ENCODE measurements at places on chromosomes 2 and 18.
A peak's percentile ranks its signal among the peaks of the same experiment; 100 is the strongest.

- no peak for DNase-seq
Measured at GRCh38 chr2:189485146-189485545, 43.9 kb downstream of the WDR75 start.

DNA sequence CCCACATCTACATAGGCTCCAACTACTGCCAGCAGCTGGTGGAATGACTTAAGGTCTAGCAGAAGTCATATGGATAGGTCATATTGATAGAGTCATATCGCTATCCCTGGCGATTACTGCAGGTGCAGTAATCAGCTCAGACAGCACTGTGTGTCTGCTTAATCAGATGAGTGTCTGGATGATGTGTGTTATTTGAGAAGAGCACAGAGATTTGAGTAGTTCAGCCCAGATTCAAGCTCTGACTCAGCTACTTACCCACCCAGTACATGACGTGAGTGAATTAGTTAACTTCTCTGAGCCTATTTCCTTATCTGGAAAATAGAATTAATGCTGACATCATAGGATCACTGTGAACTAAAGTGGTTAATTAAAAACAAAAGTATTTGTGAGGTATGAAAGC, 78.9 kb downstream of the EHD3 start:
- no peak for DNase-seq

DNA sequence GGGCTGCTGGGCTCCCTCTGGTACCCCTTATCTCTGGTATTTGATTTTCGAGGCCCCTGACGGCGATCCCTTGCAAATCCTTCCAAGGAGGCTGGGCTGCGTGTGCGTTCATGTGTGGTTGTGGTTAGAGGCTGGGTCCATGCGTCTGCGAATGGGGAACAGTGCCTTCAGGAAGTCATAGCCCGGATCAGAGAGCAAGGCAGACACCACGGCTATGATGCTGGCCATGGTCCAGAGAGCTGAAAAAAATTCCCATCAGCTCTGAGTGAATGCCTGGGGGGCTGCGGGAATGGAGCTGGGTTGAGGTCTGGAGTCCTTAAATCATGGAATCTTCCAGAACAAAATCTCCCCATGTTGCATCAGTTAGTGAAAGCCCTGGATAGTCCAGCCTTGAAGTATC, 145.5 kb downstream of the ACKR3 start:
- DNase-seq = no peak

GRCh38 chr18:68797871-68798270, at the start of gene CCDC102B:
Gene CCDC102B (plus strand): TSS chr18:68798080. CDS start chr18:68836764, 38,684 bp downstream.
- DNase-seq = no peak

DNA sequence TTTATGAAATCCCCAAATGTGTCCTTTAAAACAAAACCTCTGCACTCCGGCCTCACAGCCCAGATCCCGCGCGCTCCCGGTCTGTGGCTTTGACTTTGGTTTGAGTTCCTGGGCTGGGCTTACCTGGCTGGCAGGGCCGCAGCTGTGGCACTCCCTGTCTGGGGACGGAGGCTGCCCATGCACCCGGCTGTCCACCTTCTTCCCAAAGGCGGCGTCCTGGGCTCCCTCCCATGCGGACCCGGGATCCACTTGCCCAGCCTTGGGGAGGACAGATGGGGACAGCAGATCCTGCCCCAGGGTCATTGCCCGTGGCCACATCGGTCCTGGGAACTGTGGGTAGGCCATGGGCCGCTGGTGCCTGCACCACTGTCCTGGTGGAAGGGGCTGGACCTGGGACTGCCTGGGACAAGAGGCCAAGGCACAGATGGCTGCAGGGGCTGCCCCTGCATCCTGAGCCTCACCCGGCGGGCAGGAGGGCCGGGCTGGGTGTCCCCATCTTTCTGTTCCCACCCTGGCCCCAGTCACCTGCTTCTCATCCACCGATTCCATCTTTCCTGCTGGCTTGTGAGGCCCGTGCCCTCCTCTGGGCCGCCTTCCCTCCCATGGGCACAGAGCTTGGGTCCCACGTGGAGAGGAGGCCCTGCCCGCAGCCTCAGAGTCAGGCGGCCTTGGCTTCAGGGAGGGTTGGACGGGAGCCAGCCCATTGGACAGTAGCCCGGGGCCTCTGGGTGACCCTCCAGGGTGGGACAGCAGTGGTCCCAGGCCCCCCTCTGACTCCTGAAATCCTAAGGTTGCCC, 27.7 kb downstream of the NFATC1 start:
- no peak for DNase-seq

DNA sequence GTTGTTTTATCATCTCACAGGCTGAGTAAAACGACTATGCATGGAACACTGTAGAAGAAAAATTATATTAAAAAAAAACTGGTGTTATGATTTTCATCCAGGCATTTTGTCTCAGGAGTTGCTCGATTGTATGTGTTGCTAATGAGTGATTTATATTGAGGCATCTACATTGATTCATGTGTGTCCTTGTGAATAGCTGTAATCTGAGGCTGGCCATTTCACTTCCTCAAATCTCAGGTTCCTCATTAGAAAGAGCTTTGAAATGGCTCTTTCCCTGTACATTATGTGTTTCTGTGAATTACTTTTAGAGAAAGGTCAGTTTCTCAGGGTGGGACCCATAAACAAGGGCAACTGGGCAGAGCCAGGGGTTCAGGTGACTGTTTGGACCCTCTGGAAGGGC, 2.3 kb downstream of the IL18R1 start:
- peak; percentile 35 for DNase-seq

GRCh38 chr2:238376884-238377391, 49.8 kb upstream of the ASB1 start:
- no peak for DNase-seq

GRCh38 chr18:77100751-77101355, 31.7 kb downstream of the MBP start:
- no peak for DNase-seq

DNA sequence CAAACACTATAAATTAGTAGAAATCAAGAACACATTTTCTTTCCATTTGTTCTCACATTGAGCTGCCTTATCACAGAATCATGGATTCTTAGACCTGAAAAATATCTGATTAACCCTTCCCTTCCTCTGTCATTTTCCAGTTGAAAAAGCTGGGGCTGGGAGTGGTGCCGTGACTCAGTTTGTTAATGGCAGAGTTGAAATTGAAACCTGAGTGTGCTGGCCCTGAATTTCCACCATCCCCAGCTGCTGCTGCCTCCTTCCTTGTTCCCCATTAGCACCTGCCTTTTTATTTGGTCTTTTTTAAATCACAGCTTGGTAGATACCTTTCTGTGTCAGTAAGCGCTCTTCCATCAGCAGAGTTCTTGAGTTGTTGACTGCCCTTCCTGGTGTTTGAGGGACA, 10.6 kb downstream of the FARP2 start:
- DNase-seq = no peak

DNA sequence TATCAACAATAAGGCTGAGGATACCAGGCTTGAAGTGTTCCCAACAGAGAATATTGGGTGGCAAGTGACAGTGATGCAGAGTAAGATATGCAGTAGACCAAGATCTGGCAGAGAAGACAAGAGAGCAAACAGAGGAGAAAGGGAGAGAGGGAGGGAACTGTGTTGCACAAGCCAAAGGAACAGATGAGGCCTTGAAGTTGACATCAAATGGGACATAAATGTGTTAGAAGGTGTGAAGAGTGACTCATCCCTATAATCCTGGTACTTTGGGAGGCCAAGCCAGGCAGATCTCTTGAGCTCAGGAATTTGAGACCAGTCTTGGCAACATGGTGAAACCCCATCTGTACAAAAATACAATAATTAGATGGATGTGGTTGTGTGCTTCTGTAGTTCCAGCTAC, 342.9 kb downstream of the PARD3B start:
- no peak for DNase-seq

GRCh38 chr18:42689310-42689709, 426.2 kb downstream of the RIT2 start:
- no peak for DNase-seq

DNA sequence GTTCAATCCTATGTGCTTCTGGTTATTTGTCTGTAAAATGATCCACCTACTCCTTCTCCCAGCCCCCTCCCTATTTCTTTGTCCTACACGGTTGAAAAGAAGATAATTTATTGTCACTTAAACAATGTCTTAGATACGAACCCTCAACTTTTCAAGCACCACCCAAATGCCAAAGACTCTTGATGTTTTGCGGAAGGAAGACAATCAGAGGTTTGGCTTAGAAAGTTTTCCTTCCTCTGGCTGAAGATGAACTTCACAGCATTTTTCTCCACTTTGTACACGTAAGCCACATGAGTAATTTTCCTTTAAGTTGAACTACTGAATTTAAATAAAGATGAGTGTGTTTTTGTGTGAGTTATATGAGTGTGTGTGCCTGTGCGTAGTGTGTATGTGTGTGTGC, 25.5 kb upstream of the SLC8A1 start:
- DNase-seq = no peak

GRCh38 chr2:165435611-165436010, 33.9 kb upstream of the CSRNP3 start:
- no peak for DNase-seq

DNA sequence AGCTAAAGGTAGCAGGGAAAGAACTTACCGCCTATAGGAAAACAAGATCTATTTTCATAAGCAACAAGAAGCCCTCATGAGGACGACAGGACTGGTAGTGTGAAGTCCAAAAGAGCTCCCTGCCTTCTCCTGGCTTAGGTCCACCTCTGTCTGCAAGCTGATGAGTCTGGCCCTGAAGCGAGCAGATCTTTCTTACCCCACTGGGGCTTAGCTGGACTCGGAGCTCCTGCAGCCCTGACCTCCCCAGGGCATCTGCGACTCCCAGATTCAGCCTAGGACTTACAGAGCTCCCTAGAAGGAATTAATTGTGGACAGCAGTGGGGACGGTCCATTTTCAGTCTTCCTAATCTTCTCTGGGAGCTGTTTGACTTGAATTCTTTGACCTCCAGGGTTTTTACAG, 53.7 kb downstream of the MCFD2 start:
- DNase-seq = no peak

DNA sequence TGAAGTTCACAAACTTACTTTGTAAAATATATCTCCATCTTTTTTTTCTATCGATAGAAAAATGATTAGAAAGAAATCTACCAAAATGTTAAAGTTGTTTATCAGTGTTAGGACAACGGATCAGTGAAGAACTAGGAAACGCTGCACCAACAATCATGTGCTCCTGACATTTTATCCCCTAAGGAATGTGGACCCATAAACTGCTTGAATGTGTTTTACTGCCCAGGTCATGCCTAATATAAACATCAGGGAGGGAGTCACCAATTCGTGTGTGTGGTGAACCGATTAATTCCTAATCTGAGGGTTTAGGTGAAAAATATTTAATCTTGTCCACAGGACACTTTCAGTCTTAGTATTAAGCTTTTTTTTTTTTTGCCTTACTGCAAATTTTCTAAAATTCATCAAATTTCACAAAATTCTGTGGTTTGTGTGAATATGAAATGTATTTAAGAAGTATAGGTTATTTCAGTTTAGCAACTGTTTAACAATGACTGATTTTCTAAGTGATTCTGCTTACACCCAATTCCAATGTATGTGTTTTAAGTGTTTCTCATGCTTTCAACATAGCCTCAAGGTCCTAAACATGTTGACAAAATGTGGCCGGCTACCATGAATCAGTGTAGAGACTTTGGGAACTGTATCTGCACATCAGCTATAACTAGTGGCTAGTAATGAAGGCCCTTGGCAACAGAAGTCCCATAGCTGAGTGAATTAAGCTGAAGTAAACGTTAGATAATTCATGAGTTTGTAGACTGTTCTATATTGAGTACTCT, 11.1 kb upstream of the KIDINS220 start:
- DNase-seq = no peak

- DNase-seq = peak; percentile 63
Measured at GRCh38 chr2:127620866-127621265, 25.1 kb upstream of the GPR17 start.

DNA sequence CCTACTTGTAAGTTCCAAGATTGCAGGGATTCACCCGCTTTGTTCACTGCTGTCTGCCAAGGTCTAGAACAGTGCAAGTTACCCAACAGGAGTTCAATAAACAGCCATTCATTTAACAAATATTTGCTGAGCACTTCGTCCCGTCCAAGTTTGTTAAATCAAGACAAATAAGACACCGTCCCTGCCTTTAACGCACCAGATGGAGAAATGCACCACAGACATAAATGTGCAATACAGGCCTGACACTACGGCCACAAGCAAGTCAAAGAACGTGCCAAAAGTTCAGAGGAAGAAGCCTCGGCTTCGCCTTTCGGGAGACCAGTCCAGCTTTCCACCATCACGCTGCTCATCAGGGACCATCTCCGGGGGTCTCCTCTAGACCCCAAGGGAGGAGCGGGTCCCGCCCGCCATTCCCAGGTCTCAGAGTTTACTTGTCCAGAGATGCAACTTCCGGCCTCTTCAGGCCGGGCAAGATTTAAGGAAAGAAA, 429 bp downstream of the C2orf76 start:
- DNase-seq = peak; percentile 27

- DNase-seq = no peak
Measured at GRCh38 chr2:3282056-3282998, 95.3 kb downstream of the EIPR1 start.

GRCh38 chr2:47778698-47779425, 4.1 kb upstream of the MSH6 start:
- no peak for DNase-seq

- DNase-seq = no peak
Measured at GRCh38 chr18:32439241-32439640, 31.4 kb downstream of the GAREM1 start.

- peak; percentile 29 for DNase-seq
Measured at GRCh38 chr18:50356036-50356945, 18.6 kb upstream of the SKA1 start.

DNA sequence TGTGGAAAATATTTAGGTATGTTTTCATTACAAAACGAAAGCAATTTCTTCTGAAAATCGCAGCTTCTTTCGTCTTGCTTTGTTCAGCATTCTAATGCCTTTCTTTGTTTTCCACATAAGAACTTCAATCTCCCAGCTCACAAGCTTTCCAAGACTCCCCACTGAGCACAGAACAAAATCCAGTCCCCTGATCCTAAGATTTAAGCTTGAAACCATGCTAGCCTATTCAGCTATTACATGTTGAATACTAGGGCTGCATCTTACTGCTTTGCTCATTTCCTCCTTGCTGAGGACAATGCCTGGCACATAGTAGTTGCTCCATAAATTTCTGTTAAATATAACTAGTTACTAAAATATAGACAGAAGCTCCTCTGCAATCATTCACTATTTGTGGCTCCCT, 160.6 kb downstream of the GALNT3 start:
- DNase-seq = no peak

GRCh38 chr2:64447317-64448040, 6.5 kb upstream of the LGALSL start:
- DNase-seq = no peak

DNA sequence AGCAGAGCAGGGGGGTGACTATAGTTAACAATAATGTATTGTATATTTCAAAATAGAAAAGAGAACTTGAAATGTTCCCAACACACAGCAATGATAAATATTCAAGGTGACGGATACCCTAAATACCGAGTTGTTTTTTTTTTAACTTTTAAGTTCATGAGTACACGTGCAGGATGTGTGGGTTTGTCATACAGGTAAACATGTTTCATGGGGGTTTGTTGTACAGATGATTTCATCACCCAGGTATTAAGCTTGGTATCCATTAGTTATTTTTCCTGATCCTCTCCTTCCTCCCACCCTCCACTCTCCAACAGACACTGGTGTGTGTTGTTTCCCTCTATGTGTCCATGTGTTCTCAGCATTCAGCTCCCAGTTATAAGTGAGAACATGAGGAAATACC, 164.5 kb upstream of the DNMT3A start:
- no peak for DNase-seq

Data from GM13977 (cell line).